ENCODE measurements at places on chromosomes 1 and 21.

- no peak for DNase-seq
These were observed 41.4 kb upstream of the HMGN1 start for GRCh38 chr21:39390212-39390765.

DNA sequence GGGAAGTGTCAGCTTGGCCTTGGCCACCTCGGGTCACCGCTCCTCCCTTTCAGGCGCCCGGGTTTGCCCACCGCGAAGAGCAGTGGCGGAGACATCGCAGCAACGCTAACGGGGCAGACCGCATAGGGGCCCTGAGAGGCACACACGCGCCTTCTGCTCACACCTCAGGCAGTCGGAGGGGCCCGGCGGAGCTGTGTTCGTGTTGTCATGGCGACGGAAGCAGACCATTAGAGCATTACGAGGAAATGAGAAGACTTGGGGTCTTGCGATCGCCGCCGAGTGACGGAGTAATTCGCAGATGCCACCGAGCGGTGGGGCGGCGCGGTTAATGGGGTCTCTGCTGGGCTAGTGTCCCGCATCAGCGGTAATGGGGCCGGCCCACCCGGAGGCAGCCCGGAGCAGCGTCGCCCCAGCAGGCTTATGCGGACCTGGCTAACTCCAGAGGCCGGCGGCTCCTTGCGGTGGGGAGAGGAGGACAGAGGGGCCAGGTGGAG lies 144.1 kb downstream of the TNR start:
- no peak for DNase-seq

- no peak for DNase-seq
These were observed 3.3 kb downstream of the WNT3A start for GRCh38 chr1:228009828-228010775.

- DNase-seq, result no peak
These were observed 27.7 kb upstream of the ELAVL4 start for GRCh38 chr1:50080904-50081586.

- no peak for DNase-seq
These were observed 11.7 kb downstream of the C1orf94 start for GRCh38 chr1:34188418-34188817.
